Suppressor macrophage treated with lipopolysaccharide for 4 hours (primary cell): ENCODE measurements at places on chromosomes 5 and 9.

DNA sequence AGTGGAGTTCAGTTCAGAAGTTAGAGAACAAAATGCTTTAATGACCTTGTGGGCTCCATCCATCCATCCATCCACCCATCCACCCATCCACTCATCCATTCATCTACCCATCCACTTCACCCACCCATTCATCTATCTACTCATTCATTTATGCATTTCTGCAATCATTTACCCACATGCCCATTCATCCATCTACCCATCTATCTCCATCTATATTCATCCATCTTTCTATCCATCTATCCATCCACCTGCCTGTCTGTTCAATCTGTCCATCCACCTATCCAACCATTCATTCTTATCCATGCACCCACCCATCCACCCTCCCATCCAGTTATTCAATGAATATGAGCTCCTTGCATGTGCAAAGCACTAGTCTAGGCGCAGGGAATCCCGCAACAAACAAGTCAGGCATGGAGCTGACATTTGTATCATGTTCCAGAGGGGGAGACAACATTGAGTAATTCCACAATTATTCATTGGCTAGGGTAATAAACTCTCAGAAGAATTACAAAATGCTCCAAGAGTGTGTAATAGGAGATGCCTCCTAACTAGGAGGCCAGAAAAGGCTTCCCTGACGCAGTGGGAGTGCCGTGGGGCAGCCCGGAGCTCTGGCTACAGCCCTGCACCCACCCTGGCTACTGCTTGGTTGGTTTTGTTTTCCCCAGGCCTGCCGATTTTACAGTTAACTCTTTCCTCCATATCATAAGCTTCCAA, 211.2 kb downstream of the NXNL2 start:
- DNase-seq: no peak

GRCh38 chr5:39224196-39224761, 4.9 kb upstream of the FYB1 start:
- peak; percentile 76 for DNase-seq

DNA sequence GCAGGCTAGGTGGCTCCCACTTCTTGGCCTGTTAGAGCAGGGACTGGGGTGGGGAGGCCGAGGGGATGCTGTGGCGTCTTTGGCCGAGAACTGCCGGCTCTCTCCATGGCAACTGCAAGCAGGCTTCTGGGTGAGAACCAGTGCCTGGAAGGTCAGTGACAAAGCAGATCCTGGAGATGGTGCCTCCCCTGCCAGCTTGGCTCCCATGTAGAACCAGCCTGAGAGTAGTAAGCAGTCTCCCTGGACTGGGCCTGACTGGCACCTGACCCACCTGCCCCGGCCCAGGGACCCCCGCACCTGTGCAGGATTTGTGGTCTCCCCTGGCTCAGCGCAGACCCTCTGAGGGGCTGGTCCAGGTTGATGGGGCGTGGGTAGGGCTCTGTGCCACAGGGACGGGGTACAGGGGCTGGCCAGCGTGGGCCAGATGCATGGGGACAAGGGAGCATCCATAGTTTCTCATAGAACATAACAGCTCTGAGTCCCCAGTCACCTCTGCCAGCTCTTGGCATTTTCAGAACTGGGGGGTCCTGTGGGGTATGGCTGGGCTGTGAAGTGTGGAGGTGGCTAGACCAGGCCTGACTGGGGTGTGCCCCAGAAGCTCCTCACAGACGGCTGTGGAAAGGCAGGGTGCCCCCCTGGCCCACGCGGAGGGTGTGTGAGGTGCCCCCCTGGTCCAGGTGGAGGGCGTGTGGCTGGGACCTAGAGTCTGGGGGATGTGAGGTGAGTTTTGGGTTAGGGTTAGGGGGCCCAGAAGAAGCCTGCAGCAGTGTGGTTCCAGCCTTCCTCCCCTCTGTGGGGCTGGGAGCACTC, 22.2 kb downstream of the CACNA1B start:
- DNase-seq: no peak

GRCh38 chr9:112086627-112087026, 88.5 kb downstream of the SUSD1 start:
- no peak for DNase-seq

- DNase-seq: no peak
Observed at GRCh38 chr5:88660264-88660946, 222.6 kb downstream of the MEF2C start.

DNA sequence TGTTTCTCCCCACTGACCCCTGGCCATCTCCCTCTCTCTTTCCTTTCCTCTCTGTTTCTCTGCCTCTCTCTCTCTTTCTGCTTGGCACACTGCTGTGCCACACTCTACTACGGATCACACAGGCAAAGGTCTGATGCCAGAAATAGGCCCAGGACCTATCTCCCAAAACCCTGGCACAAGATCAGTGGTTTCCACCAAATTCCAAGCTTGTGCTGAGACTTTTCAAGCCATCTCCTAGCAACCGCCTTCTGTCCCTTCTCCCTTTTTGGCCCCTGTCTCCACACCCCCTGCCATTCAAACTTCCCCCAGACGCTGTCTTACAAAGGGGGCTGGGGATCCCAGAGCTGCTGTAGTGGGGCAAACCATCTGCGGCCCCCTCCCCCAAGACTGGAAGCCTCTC, 38.5 kb upstream of the RARS1 start:
- DNase-seq: no peak

GRCh38 chr5:121350181-121350930, 501.3 kb upstream of the FTMT start:
- no peak for DNase-seq

DNA sequence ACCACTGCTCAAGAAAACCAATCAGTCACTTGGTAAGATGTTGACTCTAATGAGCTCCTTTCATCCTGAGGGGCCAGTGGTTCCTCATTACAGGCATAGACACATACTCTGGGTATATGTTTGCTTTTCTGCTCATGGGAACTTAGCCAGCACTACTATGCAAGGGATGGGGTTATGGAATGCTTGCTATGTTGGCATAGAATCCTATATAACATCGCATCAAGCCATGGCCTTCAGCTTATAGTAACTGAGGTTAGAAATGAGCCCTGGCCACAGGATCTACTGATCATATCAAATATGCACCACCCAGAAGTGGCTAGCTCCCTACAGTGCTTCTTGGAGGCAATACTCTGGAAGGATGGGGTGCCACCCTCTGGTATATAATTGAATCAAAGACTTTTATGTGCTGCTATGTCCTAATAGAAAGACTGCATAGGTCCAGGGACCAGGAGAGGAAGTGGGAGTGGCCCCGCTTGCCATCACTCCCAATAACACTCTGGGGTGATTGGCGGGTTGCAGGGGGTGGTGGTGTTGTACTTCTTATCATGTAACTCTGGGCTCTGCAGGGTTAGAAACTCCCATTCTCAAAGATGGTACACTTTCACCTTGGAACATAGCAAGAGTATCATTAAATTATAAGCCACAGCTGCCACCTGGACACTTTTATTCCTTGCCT, 70.3 kb downstream of the ZNF366 start:
- DNase-seq: no peak

- DNase-seq: no peak
Observed at GRCh38 chr5:134833340-134834032, 12.3 kb upstream of the C5orf24 start.

DNA sequence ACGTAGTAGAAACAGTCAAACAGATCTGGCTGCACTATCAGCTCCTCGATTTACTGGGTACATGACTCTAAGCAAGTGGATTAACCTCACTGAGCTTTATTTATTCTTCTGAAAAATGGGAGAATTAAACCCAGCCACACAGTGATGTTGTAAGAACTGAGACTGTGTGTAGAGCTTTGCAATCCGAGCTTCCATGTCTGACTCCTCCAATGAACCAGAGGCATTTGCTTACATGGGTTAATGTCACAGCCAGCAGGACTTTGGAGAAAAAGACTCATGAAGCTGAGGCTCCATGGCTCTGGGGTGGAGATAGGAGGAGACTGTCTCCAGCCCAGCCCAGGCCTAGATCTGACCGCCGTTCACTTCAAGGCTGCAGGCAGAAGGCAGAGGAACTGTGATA, 201.3 kb downstream of the CDK5RAP2 start:
- no peak for DNase-seq

GRCh38 chr5:72223371-72223770, 96.7 kb downstream of the MRPS27 start:
- DNase-seq: no peak

DNA sequence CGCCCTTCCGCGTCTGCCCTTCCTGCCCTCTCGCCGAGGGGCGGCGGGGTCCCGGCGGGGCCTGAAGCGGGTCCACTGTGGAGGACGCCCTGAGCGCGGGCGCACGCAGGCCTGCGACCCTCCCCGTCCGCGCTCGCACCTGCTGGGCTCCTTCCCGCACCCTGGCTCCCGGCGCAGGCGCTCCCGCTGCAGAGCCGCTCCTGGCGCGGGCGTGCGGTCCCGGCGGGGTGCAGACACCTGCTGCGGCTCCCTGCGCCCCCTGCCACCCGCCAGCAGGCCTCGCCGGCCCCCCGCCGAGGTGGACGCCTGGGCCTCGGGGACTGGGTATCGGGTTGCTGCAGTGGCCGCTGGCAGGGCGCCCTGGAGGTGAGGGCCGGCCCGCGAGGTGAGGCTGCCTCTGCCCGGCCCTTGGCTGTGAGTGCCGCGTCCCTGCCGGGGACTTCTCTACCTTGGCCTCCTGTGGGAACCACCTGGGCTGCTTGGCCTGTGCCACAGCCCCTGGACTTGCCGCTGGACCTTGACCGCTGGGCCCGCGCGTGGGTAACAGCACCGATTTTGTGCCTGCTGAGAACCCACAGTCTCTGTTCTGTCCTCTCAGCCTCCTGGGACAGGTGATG, 627 bp downstream of the ARRDC1 start:
- DNase-seq: no peak

DNA sequence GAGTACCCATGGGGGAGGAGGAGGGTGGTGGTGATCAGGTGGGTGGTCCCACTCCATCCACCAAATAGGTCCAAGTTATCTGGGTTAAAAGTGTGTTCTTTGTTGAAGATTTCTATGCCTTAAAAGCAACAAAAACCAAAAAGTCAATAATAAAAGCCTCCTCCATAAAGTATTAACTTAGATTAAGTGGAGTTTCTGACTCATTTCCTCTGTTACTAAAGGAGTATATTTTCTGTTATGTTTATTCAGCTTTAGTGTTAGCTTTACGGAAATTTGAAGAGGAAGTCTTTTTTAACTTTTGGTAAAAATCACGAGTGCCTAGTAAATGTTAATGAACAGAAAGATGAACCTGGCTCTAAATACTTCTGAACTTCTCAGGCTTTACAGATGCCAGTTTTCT, 17.8 kb downstream of the FBXO38 start:
- peak; percentile 46 for DNase-seq

- no peak for DNase-seq
Observed at GRCh38 chr5:102863058-102863457, 108.0 kb downstream of the PAM start.

GRCh38 chr9:131645078-131645776, 94.6 kb downstream of the RAPGEF1 start:
- DNase-seq: peak; percentile 77

GRCh38 chr5:179294131-179294780, 51.0 kb downstream of the ADAMTS2 start:
- no peak for DNase-seq

- no peak for DNase-seq
Observed at GRCh38 chr5:92734211-92734940, 846.6 kb downstream of the NR2F1-AS1 start.

DNA sequence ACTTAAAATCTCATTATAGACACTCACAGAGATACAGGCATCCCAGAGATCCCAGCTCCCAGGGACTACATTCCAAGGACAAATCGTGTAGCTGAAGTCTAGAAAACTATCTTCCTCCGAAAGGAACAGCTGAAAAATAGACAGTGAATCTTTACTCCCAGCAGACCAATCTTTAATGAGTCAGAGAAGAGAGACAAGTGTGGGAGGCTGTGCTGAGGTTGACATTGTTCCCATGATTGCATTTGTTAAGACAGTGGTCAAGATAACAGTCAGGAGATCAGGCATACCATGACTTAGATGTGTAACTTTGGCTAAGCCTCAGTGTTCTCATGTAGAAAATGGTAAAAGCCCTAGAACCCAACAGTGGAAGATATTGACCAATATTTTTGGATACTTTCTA, 120.7 kb downstream of the PAPPA start:
- no peak for DNase-seq

GRCh38 chr5:168992687-168993086, 308.3 kb downstream of the SLIT3 start:
- no peak for DNase-seq

- no peak for DNase-seq
Observed at GRCh38 chr9:96343515-96344360, 39.8 kb downstream of the SLC35D2 start.

- no peak for DNase-seq
Observed at GRCh38 chr5:137167187-137167586, 331.9 kb downstream of the SPOCK1 start.
